ENCODE measurements at places on chromosomes 4 and X.

GRCh38 chr4:84753321-84753972, 170.5 kb downstream of the CDS1 start:
- no peak for DNase-seq

DNA sequence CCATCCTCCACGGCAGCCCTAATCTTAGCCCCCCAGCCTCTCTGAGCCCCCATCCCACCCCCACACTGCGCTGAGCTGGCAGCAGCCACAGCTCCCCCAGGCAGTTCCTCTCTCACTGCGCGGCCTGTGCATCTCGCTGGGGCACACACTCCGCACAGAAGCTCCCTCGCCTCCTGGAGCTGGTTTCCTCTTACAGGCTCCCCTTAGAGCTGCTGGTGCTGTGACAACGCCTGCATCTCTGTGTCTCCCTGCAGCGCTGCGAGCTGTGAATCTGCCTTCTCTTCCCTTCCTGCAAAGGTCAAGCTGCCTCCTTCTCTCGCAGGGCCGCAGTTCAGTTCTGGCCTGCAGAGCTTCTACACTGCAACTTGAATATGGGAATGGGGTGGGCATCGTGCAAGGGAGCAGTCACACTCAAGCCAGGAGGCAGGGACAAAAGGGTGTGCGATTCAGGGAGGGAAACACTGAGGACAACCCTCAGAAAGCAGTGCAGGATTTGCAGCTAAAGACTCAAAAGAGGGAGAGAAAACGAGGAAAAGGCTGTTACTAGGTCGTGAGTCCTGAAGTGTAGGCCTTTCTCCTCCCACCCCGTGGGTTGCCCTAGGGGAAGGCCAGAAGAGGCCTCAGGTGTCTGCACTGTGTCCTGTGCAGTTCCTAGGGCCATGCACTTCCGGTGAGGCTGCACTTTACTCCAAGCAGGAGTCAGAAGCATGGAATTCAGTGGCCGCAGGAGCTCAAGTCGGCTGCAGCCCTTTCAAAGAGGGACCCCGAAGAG, 87.0 kb downstream of the BCOR start:
- no peak for DNase-seq

DNA sequence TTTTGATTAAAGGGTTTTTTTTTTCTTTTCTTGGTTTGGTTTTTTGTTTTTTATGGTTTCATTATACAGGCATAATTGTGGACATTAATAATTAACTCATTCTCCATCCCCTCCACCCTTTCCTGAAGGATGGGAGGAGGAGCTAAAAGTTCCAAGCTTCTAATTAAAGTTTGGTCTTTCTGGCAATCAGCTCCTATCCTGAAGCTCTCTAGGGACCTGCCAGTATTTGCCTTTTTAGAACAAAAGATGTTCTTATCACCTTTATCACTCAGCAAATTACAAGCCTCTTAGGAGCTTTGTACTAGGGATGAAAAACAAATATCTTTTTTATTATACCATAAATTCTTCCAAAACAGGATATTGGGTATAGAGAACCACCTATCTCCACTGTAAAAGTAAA, 589.8 kb downstream of the PDHA2 start:
- no peak for DNase-seq

DNA sequence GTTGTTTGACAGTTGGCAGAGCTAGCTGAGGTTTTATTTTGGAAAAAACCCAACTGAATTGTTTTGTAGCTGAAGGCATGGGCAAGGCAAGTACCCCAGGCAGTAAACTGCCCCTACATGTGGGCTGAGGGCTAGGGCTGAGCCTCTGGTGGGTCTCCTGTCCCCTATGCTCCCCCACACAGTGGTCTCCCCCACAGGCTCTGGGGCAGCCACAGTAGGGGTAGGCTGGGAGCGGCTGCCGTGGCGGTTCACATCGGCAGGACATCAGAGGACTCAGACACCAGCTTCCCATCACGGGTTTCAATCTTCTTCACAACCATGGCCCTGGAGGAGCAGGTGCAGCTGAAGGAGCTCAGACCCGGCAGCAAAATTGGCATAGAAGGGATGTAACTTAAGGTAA, 10.7 kb upstream of the ALAS2 start:
- no peak for DNase-seq

DNA sequence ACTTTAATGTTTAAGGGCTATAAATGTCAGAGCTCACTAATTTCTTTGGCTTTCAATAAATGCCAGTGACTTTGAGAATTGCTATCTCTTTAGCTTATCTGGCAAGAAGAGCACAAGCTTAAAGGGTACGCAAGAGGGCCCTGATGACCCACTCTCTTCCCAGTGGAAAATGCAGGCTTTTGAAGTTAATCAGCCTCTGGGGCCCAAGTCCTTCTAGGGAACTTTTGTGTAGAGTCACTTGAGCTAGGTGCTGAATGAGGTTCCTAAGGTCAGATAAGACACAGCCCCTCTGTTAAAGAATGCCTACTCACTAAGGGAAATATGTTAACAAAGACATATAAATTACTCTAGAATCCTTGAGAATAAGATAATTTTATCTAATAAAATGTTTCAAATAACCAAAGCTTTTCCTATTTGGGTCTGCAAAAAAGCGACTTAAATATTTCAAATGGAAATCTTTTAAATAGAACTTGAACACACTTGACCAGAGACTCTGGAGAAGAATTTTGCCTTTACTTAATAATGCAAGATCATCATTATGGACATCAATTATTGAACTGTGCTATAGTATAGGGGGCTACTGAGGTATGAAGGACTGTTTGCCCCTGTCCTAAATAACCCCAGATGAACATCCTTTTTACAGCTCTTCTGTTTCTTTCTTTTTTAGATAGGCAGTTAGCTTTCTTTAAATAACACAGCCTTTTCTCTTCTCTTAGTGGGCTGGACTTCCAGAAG, 430.1 kb downstream of the GBA3 start:
- no peak for DNase-seq

- DNase-seq, result no peak
Observed at GRCh38 chr4:723751-724530, 18.3 kb downstream of the PCGF3 start.

Data from chondrocyte (in vitro differentiated cells).